ENCODE measurements at places on chromosomes 5 and 9.

DNA sequence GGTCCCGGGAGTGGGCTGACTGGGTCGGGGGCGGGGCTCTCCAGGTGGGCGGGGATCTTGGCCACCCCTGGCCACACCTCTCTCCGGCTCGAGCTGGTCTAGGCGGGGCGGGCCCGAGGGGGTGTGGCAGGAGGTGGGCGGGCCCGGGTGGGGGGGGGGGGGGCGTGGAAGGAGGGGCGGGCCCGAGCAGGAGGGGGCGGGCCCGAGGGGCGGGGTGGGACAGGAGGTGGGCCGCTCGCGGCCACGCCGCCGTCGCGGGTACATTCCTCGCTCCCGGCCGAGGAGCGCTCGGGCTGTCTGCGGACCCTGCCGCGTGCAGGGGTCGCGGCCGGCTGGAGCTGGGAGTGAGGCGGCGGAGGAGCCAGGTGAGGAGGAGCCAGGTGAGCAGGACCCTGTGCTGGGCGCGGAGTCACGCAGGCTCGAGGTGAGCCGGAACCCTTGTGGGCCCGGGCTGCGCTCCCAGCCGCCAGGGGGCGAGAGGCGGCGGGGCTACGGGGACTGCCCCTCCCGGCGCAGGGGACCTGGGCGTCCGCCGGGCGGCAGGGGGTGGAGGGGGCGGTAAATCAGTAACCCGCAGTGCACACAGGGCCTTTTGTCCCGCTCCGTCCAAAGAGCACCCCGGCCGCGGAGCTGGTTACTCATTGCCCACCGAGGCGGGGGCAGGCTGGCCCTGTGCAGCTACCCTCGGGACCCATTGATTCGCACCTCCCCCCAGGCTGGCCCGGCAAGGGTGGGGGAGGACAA is at the start of gene FGFR4:
Gene FGFR4, plus strand, starts transcription at position 262 of the 744 bp plus-strand sequence. CDS start 2,688 bp downstream, outside the sequence.
- peak; percentile 58 for DNase-seq

- no peak for DNase-seq
Measured at GRCh38 chr9:136609160-136609475, 53.6 kb upstream of the EGFL7 start.

- DNase-seq = no peak
Measured at GRCh38 chr5:173835131-173835530, 53.0 kb upstream of the CPEB4 start.

DNA sequence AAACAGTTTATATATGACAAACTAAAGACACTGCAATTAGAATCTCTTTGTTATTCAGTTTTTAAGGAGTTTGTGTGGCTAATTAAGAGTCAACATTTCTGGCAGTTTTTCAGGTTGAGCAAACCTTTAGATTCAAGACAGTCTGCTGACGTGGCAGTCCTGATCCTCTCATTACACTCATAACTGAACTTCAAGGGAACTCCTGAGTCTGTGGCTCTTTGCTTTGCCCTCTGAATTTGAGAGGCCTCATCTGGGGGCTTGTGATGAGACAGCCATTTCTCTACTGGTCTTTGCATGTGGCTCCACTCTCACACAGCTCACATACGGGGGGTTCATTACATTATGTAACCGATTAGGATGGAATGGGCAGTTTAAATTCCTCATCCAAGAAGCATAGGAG is 182.9 kb upstream of the MEF2C start:
- DNase-seq = no peak

- no peak for DNase-seq
Measured at GRCh38 chr5:13976867-13977830, 32.7 kb upstream of the DNAH5 start.

- peak; percentile 84 for DNase-seq
Measured at GRCh38 chr9:124774129-124774978, 2.6 kb upstream of the OLFML2A start.

GRCh38 chr5:123261752-123262151 is 161.5 kb downstream of the CEP120 start:
- DNase-seq = no peak

GRCh38 chr9:105511446-105511845 is 46.5 kb upstream of the FKTN start:
- DNase-seq = no peak

DNA sequence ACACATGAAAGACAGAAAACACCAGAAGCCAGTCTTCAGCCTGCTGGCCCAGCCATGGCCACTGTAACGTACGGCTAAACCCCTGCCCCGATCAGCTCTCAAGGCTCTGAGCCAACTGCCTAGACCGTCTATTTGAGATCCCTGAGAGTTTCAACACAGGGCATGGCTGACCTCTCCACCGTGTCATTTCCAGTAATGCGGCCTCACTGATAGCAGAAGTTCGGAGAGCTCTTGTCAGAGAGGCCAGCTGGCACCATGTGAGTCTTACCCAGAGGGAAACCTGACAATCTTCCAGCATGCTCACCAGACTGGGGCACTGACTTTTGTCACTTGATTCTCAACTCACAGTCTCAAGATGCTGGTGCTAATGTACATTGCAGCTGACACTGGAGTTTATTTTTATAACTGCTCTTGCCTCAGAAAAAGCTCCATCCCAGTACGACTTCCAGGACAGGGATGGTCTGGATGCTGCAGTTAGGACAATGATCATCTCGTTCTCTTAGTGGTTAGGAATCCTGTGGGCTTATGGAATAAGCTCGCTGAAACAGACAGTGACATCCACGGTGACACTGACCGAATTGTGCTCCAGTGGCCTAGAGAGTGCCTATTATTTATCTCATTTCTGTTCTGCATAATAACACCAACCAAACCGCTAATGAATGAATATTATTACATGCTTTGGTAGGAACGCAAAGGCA is 372.7 kb downstream of the ICE1 start:
- DNase-seq = peak; percentile 88

- DNase-seq = no peak
Measured at GRCh38 chr5:145887217-145887616, 14.4 kb upstream of the GRXCR2 start.

GRCh38 chr9:91059713-91060112 is 258.1 kb downstream of the SYK start:
- DNase-seq = peak; percentile 36

- no peak for DNase-seq
Measured at GRCh38 chr5:133478199-133478985, 133.9 kb downstream of the FSTL4 start.

- DNase-seq = no peak
Measured at GRCh38 chr5:82205005-82205404, 73.1 kb downstream of the RPS23 start.

- DNase-seq = no peak
Measured at GRCh38 chr9:120117081-120117480, 462.9 kb downstream of the CDK5RAP2 start.

DNA sequence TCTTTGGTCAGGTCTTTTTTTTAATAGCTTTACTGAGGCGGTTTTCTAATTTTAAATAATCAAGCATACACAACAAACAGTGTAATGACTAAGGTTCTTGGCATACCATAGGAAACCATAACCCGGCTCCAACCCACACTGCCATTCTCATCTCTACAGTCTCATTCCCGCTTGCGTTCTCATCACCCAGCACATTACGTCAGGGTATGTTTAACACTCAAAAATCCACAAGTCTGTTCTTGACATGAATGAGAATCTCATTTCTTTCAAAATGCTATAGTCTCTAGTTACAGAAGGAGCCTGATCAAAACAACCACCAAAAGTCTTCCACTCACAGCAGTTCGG is 505 bp downstream of the C5orf34 start:
- DNase-seq = no peak

Data from thyroid gland (tissue), 4 donors.